ENCODE measurements at places on chromosomes 2 and 18.

GRCh38 chr2:98091738-98092137, 4.8 kb downstream of the VWA3B start:
- DNase-seq: no peak

DNA sequence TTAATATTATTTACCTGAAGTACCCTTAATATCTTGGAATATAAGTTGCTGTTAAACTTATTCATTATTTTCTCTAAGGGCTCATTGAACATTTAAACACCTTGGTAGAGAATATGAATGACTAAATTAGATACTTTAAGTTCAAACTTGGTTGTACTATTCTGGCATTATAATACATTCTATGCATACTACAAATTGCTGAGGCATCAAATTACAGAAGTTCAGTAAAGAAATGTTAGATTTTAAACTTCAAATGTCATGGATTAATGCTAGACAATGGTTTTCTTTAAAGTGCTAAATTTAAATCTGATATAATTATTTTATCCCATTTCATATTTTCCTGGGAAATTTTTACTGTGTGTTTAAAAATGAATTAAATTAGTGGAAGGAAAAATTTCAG, 63.1 kb downstream of the CDCA7 start:
- no peak for DNase-seq

- no peak for DNase-seq
Observed at GRCh38 chr2:172375251-172375650, 52.1 kb upstream of the ITGA6 start.

DNA sequence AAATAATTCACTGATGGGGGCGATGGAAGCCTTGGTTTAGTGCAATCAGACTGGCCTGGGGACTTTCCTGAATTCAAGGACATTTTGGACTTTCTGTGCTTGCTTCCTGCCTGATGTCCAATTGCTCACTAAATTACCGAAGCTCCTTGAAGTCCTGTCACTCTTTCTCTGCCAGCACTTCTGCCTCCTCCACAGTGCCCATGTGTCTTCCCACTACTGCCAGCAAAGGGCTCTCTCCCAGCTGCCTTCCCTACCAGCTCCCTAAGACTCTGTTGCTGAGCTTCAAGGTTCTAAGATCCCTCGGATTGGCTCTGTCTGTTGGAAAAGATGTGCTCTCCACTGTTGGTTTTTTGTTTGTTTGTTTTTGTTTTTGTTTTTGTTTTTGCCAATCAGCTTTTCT, 158.1 kb downstream of the MTCL1 start:
- DNase-seq: no peak
